ENCODE measurements at places on chromosomes 2 and 18.

DNA sequence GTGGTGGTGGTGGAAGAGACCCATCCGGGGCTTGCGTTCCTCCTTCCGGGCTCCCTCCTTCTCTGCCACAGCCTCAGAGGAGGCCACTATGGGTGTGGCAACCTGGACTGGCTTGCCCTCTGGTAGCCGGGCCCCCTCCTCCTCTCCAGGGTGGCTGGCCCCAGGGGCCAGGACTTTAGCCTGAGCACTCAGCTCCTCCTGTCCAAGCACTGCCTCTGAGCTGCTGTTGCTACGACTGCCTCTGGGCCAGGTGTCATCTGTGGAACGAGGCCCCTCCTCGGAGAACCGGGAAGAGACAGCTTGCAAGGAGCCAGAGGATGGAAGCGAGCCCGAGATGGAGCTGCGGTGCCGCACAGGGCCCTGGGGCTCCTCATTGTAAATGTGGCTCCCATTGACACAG lies 16.7 kb upstream of the SFXN5 start:
- no peak for DNase-seq

- DNase-seq = no peak
These were observed 28.2 kb downstream of the CENPO start for GRCh38 chr2:24821433-24821891.

- no peak for DNase-seq
These were observed 87.6 kb upstream of the FAM110C start for GRCh38 chr2:133675-134593.

GRCh38 chr2:211479536-211480150 lies 923.2 kb downstream of the CPS1 start:
- no peak for DNase-seq
